SK-N-SH (cell line): ENCODE measurements at places on chromosomes 2 and 18.

DNA sequence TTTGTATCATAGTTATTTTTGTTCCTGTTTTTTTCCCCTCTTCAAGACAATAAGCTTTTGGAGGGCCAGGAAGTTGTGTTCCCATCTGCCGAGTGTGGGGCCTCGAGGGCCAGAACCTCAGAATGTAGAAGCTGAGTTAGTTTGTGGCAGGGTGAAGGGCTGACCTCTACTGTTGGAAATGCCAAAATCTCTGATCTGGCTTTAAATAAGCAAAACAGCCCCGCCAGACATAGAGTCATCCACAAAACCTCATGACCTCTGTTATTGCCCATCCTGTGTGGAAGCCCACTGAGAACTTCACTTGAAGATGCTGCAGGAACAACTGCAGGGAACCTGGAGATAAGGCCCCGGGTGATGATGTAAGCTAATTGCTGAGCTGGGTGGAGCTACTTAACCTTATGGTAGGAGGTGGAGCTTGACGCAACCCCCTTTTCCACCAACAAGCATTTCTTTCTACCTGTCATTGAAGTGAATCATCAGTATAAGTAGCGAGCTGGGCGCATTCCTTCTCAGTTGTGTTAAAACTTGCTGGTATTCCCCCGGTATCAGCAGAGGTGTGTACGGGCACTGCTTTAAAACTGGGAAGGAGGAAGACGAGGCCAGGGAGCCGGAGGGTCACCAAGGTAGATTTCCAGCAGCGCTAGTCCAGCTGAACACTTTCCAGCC lies 177.2 kb downstream of the NEDD4L start:
- no peak for DNase-seq

DNA sequence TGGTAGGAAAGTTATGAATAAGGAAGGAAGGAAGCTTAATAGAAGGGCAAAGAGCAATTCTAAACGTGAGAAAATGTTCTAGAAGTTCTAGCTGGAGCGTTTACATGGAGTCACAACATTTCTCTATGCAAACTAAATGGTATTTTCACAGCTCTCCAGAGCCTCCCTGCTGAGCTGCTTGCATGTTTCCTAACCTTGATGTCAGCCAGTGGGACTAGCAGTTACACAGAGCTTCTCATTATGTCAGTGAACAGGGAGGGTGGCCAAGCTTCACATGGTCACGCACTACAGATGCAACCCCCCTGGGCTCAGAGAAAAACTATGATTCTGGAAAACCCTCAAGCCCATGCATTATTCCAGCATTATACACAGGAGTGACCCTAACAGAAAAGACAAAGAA lies 153.4 kb upstream of the CCDC150 start:
- DNase-seq, result no peak

DNA sequence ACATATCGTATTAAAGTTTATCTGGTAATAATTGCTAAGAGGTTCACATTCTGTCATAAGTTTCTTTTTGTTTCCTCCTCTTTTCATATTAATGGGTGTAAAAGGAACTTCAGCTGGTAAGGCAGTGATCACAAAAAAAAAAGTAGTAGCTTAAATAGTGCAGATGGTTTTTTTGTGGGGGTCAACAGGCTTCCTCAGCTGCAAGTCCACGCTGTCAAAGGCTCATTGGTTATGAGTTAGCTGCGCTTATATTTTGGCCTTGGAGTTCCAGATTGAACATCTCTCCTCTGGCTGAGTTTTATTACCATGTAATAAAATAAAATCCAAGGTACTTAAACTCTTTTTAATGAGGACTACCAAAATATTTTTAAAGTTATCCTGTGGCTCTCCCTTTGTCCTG lies 277.0 kb upstream of the ZEB2 start:
- DNase-seq, result no peak

- no peak for DNase-seq
Measured at GRCh38 chr2:172241222-172241621, 138.5 kb upstream of the DLX2 start.

DNA sequence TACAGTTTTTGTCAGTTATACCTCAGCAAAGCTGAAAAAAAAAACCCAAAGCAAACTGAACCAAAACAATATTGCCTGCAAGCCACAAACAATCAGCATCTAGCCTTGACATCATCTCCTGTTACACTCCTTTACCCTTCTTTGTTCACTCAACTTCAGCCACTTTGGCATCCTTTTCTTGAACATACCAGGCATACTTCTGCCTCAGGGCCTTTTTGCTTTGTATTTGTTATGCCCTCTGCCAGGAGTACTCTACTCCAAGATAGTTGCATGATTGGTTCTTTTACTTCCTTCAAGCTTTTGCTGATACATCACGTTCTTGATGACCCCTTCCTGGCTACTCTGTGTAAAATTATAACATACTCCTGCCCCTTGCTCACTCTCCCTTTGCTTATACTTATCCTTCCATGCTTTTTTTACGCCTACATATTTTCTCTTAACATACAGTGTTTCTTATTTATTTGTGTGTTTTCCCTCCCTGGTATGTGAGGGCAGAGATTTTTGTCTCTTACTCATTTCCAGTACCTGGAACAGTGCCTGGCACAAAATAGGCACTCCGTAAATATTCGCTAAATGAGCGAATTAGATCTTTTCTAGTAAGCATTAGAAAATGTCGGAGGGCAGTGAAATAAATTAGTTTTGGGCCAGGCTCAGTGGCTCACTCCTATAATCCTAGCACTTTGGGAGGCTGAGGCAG lies 12.7 kb downstream of the ABI2 start:
- DNase-seq, result no peak

- no peak for DNase-seq
Measured at GRCh38 chr2:76478266-76479035, 767.7 kb upstream of the GCFC2 start.

DNA sequence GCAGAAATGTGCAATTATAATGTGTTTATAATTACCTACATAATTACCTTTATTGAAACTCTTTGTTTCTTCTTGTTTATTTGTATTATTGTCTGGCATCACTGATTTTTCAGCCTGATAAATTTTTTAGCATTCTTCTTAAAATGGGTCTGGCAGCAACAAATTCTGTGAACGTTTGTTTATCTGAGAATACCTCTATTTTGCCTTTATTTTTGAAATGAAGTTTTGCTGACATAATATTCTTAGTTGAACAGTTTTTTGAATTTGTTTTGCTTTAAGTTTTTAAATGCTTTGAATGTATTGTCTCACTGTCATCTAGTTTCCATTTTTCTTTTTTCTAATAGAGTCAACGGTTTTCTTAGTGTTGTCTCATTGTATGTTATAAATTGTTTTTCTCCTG lies 1152.0 kb upstream of the CDH2 start:
- no peak for DNase-seq
